ENCODE measurements at places on chromosomes 12 and 14.

GRCh38 chr12:59833408-59833807 lies 237.6 kb downstream of the SLC16A7 start:
- DNase-seq = no peak

DNA sequence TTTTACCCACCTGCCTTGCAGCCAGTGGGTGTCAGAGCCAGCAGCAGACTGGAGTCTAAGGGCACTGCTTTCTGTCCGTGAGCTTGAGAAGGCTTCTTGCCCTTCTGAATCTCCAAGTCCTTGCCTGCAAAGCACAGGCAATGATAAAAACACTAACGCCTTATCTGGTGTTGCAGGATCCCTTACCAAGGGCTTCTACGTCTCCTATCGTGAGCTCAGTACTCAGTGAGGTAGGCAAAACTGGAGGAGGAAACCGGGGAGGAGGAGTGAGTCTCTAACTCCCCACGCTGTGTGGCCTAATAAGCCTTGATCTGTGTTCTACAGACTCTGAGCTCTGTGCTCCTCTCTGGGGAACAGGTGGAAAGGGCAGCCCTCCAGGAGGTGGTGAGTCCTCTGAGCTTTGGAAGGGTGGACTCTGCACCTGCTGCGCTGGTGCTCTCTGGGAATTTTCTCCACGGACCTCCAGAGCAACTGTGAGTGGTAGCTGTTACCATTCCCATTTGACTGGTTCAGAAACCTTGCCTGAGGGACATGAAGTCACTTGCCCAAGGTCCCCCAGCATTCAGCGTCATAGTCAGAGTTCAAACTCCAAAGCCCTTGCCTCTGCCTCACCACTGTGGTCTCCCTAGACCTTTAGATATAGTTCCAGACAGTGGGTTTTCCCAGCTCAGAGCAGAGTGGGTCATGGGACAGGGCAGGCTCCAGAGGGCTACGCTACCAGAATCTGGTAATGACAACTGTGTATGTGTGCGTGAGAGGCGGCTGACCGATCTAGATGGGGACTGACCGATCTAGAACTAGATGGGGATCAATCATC lies 7.0 kb upstream of the MARK3 start:
- no peak for DNase-seq

GRCh38 chr12:75585330-75585729 lies 73.9 kb upstream of the KRR1 start:
- no peak for DNase-seq

DNA sequence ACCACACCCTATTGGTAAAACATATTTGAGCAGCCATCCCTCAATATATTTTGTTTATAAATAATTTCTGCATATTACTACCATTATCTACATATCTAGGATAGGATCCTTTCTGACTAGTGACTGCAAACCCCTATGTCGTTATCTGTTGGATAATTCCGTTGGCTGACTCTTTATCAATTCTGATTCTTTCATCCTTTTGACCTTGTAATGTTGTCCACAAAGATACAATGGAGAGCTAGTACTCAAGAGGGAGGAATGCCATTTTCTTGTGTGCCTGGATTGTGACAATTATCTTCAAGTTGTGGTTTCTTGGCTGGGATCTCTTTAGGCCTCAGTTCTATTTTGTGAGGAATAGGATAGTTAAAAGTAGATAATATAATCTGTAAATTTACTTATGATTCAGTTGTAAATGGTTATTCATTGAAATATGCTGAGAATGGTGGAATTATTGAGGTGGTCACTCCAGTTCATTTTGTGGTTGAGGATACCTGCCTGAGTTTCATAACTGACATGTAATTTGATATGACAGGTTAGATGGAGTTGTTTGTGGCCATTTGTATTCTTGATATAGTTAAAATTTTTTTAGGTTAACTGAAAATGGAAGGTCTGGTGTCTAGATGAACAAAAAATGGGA lies 10.1 kb downstream of the CHST11 start:
- DNase-seq = no peak

DNA sequence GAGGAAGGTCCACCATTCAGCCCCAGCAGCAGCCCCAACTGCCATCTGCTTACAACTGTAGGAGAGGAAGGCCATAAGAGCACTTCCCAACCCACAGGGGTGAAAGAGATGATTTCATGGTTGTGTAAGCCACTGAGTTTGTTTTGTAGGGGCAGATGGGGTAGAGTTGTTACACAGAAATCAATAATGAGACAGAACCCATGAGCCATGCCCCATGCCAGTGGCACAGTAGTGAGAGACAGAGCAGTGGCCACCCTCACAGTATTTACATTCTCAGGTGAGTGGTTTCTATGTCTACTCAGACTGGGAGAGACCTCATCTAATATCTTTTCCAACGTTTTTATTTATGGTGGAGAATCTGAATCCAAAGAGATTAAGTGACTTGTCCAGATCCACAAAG lies 68.6 kb downstream of the NUAK1 start:
- DNase-seq = no peak

- no peak for DNase-seq
Measured at GRCh38 chr14:103022002-103022684, 35.2 kb downstream of the CDC42BPB start.

DNA sequence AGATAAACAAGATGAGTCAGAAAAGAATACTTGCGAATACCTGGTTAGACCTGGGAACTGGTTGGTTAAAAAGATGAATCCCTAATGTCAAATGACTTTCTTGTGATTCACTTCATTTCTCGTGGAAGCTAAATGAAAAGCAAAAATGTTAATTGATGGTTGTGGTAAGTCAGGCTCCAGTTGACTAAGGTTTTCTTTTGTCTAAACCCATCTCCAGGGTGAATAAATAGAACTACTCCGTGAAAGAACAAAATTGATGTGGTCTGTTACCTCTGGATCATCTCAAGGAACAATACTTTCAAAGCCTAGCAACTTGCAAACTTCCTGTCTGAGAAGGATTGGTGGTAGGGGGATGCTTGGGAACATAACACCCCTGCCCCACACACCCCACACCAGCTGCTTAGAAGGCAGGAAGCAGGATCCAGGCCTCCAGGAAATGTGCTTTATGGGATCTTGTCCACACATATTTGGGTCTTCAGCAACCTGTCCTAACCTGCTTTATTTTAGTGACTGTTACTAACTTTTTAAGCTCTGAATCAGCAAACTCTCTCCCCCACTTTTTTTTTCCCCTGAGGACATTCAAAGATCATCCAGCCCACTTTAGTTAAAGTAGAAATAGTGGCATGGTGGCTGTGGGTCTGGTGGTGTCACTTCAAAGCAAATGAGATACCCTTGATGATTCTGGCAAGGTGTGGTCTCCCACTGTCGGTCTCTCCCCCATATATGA lies 60.4 kb upstream of the PTHLH start:
- no peak for DNase-seq

DNA sequence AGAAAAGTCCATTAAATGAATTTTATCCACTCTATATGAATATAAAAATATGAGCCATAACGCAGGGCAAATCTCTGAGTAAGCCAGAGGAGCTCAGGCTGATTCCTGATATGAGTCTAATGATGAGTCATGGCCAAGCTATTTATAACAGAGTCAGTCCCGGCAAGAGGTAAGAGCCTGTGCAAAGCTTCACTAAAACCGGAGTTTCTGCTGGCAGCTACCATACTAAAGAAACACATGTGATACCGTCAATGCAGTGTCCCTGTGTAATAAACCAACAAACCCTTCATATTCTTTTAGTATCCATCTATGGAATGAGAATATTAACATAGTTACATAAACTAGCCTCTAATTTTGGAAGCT lies 319.4 kb downstream of the KCNC2 start:
- DNase-seq = no peak

DNA sequence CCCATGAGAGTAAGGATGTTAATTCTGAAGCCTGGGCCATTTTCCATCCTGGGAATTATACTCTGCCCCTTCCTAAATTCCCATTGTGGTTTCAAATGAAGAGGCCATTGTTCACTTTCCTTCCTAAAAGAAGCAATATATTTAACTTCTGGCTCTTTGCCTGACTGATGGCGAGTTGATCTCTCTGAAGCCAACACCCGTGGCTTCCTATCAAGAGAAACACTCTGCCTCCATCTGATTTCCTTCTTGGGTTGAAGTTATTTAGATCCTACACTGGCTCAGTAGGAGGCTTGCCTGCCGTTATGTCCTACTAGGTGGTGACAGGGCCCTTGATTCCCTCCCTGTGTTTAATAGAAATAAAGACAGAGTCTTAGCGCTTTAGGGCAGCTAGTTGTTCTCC lies 97.4 kb downstream of the PRKCH start:
- no peak for DNase-seq

DNA sequence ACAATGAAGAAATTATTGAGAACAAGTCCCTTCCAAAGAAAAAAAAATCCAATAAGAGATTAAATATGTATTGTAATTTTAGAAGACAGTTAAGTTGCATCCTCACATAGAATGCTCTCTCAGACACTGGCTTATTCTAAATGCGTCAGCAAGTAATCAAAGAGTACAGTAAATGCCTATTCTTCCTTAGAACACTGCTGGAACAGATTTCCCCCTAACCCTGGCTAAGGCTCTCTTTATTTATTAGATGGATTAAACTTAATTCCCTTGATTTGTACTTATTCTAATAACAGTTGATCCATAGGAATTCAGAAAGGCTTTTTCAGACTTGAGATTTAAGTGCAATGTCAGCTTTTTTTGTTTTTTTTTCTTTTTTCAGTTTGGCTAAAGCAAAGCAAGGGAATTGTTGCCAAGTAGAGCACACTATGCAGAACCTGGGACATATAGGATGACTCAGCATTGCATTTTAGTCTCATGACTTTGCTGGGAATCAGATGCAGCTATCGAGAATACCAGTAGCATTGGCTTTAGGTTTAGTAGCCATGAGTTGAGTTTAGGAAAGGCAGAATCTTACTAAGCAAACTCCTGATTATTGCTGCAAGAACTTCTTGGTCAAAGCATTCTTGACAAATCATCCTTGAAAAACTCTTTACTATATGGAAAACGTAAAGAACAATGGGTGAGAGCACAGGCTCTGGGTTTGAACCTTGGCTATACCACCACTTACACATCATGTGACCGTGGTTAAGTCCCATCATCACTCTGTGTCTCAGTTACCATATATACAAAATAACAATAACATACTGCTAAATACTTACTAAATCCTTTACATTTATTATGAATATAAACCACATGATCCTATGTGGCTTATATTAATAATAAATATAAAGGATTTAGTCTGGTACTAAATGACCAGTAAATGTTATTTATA lies 26.7 kb downstream of the MED21 start:
- no peak for DNase-seq

GRCh38 chr12:25585021-25585523 lies 32.0 kb upstream of the LMNTD1 start:
- DNase-seq = no peak

GRCh38 chr12:112130441-112130998 lies 5.2 kb downstream of the TRAFD1 start:
- no peak for DNase-seq

DNA sequence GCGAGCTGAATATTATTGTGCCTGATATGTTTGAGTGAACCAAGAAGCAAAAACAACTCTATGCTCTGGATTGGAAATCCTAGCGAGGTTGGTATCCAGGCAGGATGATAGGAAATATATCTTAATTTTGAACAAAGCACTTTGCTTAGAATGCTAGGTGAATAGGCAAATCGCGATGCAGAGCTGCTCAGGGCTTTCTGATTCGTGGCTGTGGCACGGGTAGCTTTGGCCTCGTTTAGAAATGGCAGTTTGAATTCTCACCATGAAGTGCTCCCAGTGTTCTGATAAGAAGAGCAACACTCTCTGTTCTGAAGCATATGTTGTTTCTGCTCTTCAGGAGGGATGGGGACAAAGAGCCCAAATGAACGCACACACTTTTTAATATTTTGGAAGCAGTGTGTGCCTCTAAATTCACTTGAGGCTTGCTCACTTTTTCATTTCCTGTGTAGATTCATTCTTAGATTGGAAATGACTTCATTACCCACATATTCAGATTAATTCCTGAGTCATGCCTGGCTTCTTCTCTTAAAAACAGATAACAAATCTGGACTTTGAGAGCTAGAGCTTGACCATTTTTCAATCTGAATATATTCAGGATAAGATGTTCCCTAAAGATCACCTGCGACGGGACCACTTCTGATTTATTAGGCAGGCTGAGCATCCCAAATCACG lies 200.9 kb downstream of the RPAP3 start:
- no peak for DNase-seq

DNA sequence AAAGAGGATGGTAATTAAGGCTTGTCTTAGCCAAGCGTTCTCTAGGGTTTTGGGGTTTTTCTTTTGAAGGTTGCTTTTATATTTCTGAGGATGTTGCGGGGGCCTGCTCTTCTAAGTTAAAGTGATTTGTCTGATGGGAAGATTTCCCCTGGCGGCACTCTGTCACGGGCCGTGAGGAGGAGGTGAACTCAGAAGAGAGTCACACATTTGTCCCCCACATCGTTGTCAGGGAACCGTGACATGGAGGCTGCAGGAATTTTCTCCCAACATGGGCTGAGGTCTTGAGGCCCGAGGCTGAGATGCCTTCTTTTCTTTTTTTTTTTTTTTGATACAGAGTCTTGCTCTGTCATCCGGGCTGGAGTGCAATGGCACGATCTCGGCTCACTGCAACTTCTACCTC lies 71.5 kb downstream of the ADGRD1 start:
- DNase-seq = no peak

- no peak for DNase-seq
Measured at GRCh38 chr12:47286676-47287075, 206.9 kb upstream of the AMIGO2 start.

DNA sequence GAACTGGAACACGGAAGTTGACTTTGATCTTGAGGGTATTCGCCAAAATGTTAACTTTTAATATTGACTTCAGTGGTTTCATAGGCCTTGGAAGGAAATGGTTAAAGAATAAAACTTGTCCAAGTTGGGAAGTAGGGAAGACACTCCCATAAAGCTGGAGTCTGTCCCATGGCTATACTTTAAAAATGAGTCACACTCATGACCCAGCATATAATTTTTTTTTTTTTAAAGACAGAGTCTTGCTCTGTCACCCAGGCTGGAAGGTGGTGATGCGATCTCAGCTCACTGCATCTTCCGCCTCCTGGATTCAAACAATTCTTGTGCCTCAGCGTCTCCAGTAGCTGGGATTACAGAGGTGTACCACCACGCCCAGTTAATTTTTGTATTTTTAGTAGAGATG lies 19.6 kb downstream of the TMPRSS12 start:
- DNase-seq = no peak

- DNase-seq = no peak
Measured at GRCh38 chr14:101355284-101355683, 206.0 kb upstream of the DIO3 start.

GRCh38 chr14:92074555-92074954 lies 31.8 kb downstream of the ATXN3 start:
- DNase-seq = no peak

- no peak for DNase-seq
Measured at GRCh38 chr12:15834575-15834974, 45.4 kb upstream of the EPS8 start.

DNA sequence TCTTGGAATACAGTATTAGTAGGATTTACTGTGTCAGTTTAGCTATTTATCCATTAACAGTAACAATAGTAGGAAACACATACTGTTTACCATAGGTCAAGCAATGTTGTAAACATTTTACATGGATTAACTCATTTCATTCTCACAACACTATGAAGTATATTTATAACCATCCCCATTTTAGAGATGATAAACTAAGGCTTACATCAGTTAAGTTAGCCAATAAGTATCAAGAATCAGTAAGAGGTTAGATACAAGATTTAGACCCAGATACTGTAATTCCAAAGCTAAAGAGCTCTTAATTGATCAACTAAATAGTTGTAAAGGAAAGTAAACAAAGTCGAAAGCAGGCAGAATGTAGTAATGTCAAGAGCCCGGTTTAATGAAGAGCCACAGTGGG lies 1.1 kb downstream of the SYNJ2BP start:
- DNase-seq = no peak

- no peak for DNase-seq
Measured at GRCh38 chr12:62844915-62845314, 90.0 kb downstream of the PPM1H start.

- no peak for DNase-seq
Measured at GRCh38 chr14:56310643-56311042, 192.4 kb downstream of the PELI2 start.

Measured in stimulated activated CD4-positive, alpha-beta T cell treated with anti-CD3 and anti-CD28 coated beads, TNF-alpha, amount 100 ng/mL, for 48 hours (primary cell).